ENCODE measurements at places on chromosomes 6 and 20.

DNA sequence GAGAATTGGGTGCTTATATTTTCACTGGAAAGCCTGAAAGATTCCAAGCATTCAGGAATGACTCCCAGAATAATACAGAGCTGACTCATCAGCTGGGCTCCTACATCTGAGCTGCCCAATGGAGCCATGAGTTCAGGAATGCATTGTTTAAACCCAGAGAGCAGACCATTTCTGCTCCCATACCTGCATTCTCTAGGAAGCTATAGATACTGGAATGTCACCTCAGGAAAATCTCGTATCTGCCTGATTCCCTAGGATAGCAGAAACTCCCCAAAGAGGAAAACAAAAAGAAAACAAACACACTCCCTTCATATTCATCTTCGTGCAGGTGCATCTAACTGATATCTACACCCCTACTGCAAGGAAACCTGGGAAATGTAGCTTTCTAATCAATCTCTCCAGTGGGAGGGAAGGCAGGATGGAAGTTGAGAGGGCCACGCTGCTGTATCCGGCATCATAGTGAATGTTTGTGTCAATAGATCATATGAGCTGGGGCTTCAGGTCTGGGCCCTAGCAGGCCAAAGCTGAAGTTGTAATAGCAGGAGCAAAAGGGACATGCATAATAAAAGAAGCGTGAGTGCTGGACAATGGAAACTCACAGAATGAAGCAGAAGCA lies 8.2 kb upstream of the SLC2A12 start:
- DNase-seq: no peak

- no peak for DNase-seq
Measured at GRCh38 chr6:154960299-154960843, 34.7 kb upstream of the TIAM2 start.

DNA sequence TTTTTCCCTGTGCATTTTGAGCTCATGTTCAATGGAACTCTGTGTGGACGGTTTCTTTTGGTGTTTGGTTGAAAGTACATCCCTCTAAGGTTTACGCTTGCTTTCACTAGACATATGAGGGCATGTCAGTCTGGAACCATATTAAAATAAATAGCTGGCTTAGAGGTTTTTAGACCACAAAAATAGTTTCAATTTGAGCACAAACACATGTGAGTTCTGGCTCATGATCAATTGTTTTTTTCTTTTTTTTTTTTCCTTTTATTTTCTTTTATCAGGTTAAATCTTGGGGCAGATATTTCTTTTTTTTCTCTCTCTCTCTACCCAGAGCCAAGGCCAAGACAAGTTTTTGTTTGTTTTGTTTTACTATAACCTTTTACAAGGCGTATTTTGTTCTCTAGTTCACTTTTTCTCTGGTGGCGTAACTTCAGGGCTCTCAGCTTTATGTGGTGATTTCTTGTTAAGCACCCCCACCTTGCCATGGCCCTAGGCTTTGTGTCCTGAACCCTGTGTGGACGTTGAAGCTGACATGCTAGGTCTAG lies 92.9 kb downstream of the SHLD1 start:
- no peak for DNase-seq

DNA sequence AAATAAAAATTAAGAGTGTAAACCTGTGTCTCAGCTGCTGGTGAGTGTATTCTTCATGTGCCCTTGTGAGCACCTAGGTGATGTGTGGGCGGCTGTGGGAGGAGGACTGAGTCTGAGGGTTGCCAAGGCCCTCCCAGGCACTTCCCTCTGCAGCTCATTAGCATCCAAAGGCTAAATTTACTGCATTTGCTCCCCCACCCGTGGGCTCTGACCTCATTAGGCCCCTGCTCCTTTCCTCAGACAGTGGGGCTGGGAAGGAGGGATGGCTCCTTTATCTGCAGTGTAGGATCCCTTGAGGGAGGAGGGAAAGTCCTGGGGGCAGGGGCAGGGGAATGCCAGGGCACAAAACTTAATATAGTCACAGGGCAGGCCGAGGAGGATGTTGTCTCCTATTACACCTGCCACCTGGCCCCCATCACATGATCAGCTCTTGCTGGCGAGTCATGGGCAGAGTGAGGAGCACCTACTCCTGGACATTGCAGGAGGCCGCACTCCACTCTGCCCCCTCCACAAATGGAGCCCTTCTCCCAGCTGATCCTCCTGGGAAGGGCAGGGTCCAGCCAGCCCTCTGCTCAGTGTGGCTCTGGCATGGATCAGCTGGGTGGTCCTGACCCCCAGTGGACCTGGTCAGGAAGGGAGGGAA lies 133.2 kb downstream of the MRPL14 start:
- no peak for DNase-seq

- no peak for DNase-seq
Measured at GRCh38 chr6:150269130-150269856, 99.5 kb upstream of the IYD start.

GRCh38 chr6:125792680-125793079 lies 1.9 kb downstream of the NCOA7 start:
- DNase-seq: no peak
